CD4-positive, alpha-beta T cell treated with Interleukin-1 beta for 1 hour (primary cell): ENCODE measurements at places on chromosomes 16 and 17.

- DNase-seq = no peak
Measured at GRCh38 chr17:39051001-39051585, 83.9 kb upstream of the FBXO47 start.

- DNase-seq = no peak
Measured at GRCh38 chr16:86040496-86040895, 141.5 kb downstream of the IRF8 start.

DNA sequence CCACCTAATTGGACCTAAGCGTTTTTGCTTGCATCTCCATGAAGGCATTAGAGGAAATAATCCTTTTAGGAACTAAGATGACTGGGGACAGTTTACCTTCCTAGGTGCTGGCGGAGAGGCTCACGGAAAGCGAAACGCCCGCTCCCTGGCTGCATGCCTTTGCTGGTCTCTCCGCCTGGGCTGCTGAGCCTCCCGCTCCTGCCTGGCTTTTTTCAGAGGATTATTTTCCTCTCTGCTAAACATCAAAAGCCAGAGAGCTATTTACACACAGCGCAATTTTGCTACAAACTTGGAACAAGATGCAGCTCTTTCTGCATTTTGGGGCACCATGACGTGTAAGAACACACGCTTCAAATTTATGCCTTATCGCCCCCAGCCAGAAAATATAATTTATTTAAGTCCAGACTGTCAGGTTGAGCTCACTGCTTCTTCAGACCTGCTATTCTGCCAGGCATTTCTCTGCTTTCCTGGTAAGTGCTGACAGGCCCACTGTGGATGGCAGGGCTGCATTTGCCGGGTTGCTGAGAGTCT lies 124.4 kb downstream of the SPACA3 start:
- no peak for DNase-seq

DNA sequence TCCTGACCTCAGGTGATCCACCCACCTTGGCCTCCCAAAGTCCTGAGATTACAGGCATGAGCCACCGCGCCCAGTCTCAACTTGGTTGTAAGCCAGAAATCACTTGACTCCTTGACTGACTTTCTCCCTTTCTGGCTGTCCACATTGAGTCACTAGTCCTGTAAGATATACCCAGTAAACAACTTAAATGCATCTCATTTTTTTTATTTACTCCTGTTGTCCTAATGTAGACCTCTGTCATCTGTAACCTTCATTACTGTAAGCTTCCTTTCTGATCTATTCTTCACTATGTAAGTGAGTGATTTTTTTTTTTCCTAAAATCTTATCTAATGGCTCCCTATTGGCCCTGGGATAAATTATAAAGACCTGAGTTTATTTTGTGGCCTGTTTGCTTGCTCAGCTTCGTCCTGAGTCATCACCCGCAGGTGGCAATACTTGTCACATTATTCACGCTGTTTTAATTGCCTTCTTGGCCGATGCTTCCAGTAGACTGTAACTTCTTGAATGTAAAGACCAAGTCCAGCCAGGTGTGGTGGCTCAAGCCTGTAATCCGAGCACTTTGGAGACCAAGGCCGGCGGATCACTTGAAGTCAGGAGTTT lies 41.0 kb downstream of the PAFAH1B1 start:
- no peak for DNase-seq

GRCh38 chr17:47846716-47847340 lies 4.1 kb downstream of the SP6 start:
- DNase-seq = no peak

GRCh38 chr16:70548936-70549335 lies 25.3 kb downstream of the SF3B3 start:
- no peak for DNase-seq

DNA sequence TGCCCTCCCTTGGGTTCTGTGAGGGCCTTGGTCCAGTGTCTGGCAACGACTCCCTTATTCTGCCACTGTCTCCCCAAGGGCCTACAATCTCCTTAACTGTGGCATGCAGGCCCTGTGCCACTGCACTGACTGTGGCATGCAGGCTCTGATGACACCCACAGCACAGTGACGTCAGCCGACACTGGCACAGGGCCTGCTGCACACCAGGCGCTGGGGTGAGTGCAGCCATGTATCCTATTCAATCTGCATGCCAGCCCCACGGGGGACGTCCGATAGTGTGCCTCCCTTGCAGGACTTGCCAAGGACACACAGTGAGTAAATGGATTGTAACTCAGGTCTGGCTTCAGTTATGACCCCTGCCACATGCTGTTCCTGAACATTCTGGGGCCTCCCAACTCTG lies 39.8 kb upstream of the RASD1 start:
- no peak for DNase-seq

DNA sequence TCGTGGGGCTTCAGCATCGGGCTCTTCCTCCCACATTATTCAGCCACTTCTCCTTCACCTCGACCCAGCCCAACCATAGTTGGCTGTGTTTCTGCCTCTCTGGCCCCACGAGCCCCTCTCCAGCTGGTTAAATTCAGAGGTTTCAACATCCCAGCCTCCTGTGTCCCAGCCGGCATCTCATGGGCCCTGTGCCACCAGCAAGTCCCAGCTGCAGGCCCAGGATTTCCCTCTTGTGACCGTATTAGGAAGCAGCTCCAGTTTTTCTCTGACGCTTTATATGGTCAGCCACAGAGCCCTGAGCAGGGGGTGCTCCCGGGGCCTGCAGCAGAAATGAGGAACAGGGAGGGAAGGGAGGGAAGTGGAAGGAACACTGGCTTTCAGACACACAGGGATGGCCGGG lies 27.4 kb downstream of the MYH11 start:
- DNase-seq = no peak

- peak; percentile 54 for DNase-seq
Measured at GRCh38 chr17:46818316-46818928, at the start of gene WNT3. WNT3 (minus strand) TSS chr17:46818692; CDS start chr17:46818597, 95 bp downstream.

DNA sequence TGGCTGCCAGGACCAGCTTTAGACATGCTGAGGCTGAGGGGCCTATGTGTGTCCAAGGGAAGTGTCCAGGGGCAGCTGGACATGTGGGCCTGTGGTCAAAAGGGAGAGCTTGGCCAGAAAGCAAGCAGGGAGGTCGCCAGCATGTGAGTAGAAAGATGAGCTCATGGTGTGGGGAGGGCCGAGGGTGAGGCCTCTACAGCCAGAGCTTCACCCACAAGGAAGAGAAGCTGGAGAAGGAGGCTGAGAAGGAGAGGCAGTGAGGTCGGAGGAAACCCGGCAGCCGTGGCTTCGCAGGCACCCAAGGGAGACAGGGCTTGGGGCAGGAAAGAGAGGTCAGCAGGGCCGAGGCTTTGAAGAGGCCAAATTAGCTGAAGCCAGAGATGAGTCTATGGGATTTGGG lies 4.0 kb upstream of the HSD11B2 start:
- no peak for DNase-seq
